ENCODE measurements at places on chromosomes 4 and X. TPM values are rescaled to one million over a fixed set of nuclear protein-coding genes. Genes with fewer than 3 reads are reported as not detected.

GRCh38 chr4:88750369-88750768 lies 52.7 kb upstream of the NAP1L5 start:
- no peaks in the 10 kb centered on the region for H3K36me3 ChIP-seq
- no peaks in the 10 kb centered on the region for H3K4me1 ChIP-seq
- H3K27me3 ChIP-seq = no peaks in the 10 kb centered on the region

- peaks cover 25% of the 10 kb centered on the region for H3K4me1 ChIP-seq
- no peak overlapping the region for H3K4me3 ChIP-seq
- no peaks in the 10 kb centered on the region for H3K36me3 ChIP-seq
Measured at GRCh38 chr4:2761035-2761923, 5.1 kb upstream of the TNIP2 start.

H2BW2 gene
- not detected for total RNA-seq

PAGE2B gene
- not detected for total RNA-seq

DNA sequence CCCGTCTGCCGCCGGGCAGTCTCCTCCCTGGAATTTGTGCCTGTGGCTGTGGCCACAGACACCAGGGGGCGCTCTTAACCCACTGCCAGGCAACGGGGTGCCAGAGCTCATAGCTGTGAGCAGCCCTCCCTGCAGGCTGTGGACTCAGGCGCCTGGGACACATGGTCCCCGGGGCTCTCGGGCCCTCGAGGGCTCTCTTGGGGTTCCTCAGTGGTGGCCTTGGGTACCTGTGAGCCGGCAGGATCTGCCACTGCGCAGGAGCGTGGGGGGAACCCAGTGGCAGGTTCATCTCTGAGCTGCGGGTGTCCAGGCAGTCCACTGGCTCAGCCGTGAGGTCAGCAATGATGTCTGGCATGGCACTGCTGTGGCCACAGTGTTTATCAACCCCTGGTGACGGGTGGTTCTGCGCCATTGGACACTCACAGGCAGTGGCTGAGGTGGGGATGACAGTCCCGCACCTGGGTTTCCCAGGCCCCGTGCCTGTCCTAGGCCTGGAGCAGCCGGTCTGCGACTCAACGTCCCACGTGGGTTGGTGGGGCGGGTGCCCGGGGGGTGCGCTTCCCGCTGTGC lies 37.2 kb downstream of the PCGF3 start:
- no peak overlapping the region for H3K27ac ChIP-seq
- H3K4me3 ChIP-seq = no peak overlapping the region
- DNase-seq = peak; percentile 16
- H3K27me3 ChIP-seq = no peaks in the 10 kb centered on the region
- peaks cover 56% of the 10 kb centered on the region for H3K36me3 ChIP-seq

ARMCX1 gene
- 24.7 TPM for total RNA-seq

DNA sequence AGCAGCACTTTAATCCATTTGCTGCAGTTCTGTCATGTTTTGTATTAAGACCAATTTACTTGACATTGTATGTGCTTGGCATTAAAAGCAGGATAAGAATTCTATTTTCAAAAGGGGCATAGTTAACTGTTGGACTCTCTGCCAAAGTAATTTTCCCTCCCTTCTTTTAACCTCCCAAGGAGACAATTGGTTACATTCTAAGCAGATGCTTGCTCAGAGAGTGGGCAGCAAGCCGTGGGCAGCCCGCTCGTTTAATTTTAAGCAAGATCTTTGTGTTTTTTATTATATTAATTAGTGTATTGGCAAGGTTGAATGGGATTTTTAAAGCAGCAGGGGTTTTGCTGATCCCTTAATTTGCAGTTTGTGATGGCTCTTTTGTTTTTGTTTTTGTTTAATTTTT lies 37.1 kb upstream of the KLHL8 start:
- no peaks in the 10 kb centered on the region for H3K27me3 ChIP-seq
- H3K4me1 ChIP-seq = no peaks in the 10 kb centered on the region
- DNase-seq = no peak
- H3K4me3 ChIP-seq = no peak overlapping the region
- H3K27ac ChIP-seq = no peak overlapping the region

KDR gene
- 27.1 TPM for total RNA-seq

DGKK gene
- total RNA-seq = not detected
